Naive thymus-derived CD4-positive, alpha-beta T cell (primary cell): ENCODE measurements at places on chromosomes 7 and 10. TPM values are rescaled to one million over a fixed set of nuclear protein-coding genes. Genes with fewer than 3 reads are reported as not detected.

DNA sequence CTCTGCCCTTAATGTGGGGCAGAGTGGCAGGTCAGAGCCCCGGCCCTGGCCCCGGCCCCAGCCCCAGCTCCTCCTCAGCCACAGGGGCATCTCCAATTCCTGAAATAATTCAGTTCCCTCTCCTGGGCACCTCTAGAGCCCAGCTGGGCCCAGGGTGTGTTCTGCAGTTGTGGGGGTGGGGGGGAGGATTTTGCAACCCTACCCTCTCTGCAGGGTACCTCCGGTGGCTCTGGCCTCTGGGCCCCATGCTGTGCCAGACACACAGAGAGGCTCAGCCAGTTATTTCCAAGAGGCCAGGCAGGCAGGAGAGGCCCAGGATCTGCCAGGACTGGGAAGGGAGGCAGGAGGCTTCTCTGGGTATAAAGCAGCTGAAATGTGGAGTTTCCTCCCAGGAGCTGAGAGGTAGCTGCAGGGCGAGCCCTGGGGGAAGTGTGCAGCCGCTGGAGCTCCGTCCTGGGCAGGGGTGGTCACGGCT is 47.9 kb downstream of the PWWP2B start:
- DNase-seq = no peak

GRCh38 chr7:18177129-18177814 is 149.6 kb upstream of the PRPS1L1 start:
- no peak for DNase-seq

DNA sequence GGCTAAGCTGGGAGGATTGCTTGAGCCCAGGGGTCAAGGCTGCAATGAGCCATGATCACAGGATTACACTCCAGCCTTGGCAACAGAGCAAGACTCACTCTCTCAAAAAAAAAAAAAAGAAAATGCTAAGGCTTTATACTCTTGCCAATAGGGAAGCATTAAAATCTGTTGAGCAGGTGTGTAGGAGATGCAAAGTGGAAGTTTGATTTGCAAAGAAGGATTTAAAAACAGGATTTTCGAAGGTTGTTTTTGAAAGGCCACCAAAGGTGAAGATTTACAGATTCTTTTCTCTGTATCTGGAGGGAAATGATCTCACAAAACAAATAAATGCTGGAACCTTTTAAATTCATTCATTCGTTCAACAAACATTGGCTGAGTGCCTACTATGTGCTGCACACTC is 8.6 kb upstream of the PDE1C start:
- DNase-seq = no peak

DNA sequence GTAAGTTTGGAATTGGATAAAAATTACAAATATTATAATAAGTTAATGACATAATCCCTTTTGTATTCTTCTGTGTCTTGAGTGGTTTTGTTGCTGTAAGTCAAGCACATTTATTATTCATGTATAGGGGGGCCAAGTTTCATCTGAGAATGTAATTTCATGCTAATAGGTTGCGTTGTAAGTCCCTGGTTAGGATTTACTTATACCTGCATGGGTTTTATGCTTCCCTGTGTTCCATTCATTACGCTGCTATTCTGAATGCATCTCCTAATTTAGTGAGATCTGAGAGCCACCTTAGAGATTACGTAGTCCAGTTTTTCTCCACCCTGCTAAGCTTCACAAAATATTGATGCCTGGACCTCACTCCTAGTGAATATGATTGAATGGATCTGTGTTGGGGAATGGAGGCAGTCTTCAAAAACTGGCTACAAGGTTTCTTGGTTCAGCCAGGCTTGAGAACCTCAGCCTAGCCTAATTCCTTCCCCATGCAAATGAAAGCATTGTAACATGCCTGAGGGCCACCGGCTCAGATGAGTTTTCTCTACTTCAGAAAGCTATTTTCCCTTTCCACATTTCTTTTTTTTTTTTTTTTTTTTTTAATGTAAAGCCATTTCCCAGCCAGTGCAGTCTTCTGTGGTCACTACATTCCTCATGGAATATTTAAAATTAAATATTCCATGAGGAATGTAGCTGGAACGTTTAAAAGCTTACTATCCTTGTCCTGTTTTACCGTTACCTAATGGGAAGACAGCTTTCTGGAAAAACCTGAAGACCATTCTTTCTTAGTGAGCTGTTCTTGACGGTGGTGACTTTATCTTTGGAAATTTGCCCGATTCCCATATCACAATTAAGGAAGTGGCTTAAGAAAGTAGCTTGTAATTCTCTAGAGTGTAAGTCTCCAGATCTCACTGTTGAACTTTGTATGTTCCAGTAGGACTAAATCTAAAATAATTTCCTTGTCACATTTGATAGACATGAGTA is 16.0 kb downstream of the PAPSS2 start:
- no peak for DNase-seq

DNA sequence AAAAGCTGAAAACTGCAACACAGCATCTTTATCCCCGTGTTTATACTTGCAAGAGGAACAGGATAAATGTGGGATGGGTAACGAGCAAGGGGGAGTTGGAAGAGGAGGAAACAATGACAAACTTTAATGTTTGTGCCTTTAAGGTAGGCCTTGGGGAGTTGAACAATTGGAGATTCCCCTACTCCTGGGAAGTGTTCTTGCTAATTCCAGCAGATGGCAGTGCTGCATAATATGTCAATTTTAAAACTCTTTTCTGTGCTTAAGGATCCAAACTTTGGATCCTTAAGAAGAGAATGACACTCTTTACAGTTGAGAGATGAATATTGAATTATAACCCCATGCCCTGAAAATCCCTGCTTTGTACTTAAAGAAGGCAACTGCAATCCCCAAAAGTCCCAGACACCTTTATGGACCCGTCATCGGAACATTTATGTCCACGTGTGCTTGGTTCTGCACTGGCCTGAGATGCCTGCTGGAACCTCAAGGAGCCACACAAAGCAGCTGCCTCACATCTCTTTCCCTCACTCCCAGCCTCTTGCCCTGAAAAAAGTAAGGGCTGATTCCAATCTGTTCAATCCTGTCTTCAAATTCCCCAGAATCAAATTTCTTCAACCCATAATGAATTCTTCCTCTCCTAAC is 12.0 kb downstream of the IFIT5 start:
- DNase-seq = no peak

- DNase-seq = no peak
Measured at GRCh38 chr10:12709521-12709963, 292.0 kb downstream of the CCDC3 start.

- DNase-seq = no peak
Measured at GRCh38 chr7:30313348-30313747, 29.0 kb downstream of the ZNRF2 start.

DNA sequence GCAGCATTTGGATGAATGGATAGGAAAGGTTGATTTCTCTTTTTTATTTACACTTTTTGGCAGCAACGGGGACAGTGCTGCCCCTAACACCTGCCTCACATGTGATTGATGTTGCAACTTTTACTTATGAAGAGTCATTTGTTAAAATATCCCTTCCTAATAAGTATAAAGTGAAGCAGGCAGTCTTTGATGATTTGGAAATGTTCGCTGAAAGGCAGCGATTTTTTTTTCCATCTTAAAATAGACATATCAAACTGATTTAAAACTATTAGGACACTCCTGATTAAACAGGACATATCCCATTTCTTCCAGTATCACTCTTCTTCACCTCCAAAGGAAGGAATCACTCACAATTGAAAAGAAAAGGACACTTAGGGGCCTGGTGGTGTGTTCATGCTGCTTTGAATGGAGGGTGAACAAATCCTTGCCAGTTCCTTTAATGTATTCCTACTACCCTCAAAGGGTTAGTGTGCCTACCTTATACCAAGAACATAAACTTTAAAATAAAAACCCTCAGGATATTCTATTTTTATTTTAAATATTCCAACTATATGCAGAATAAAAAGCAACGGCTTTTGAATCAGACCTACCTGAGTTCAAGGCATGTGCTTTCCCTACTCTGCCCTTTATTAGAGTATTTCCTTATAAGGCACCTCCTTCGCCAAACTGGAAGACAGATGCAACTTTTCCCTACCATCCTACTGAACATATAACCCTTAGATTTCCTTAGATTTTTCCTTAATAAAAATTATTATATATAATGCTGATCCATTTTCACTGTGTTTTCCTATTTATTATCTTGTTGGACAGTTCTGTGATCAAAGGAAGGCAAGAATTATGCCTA is 1.1 kb downstream of the ADK start:
- DNase-seq = no peak

DNA sequence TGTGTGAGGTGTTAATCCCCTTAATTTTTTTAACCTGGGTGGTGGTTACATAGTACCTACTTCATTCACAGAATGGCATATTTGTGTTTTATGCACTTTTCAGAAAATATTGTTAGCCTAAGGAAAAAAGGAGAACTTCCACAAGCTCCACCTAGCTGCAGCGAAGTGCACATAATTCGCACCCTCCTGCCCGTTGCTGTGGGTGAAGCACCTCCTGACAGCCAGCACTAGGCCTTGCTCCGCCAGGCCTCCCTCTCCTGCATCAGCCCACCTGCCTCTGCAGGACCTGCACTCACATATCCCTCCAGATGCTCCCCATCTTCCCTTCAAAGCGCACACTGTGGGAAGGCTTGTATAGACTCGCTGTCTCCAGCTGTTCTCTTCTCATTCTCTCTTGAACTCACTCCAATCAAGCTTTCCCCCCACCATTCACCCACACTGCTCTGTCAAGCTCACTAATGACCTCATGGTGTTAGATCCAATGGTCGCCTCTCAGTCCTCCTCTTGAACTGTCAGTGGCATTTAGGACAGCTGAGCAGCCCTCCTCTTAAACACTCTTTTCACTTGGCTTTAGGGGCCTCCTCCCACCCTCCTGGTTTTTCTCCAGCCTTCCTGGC is 20.7 kb upstream of the GRID1 start:
- DNase-seq = no peak

DNA sequence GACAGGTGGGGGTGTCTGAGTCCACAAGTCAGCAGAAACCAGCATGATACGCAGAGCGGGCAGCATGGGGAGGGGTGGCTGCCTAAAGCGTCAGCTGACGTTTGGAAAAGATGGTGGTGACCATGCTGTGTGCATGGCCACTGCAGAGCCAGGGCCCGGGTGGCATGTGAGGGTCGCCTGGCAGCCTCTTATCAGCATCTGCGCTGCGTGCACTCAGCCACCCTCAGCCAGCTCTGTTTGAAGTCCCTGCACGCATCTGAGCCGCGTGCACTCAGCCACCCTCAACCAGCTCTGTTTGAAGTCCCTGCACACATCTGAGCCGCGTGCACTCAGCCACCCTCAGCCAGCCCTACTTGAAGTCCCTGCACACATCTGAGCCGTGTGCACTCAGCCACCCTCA is 61.5 kb downstream of the WDR37 start:
- DNase-seq = peak; percentile 12

DNA sequence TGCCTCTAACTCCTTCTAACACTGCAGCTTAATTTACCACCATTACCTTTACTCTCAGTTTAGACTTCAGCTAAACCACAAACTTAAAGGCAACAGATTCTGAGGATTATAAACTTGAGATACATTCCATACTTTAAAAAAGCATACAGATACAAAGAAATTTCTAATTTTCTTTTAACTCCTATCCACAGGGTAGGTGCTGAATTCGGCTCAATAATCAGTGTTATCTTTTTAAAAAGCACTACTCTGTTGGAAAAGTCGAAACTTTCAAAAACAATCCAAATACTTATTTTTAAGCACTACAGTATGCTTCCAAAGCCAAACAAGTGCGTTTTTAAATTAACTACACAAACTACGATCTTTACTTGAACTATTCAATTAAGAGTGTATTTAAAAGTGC is 1.0 kb downstream of the SMNDC1 start:
- no peak for DNase-seq

DNA sequence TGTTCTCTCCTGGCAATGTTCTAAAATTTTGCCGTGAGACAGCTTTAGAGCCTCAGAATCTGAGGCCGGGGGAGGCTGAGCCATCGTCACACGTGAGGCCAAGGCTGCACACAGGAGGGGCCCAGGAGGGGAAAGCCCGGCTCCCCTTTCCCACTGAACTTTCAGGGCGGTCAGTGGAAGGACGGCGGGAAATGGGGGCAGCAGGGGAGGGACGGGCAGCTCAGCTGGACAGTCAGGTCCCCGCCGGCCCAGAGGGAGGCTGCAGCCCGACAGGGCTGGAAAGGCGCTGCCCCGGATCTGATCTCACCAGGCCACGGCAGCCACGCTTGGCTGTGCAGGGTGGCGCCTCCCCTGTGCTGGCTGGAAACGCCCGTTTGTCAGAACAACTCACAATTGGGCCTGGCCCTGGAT is 43.3 kb upstream of the ADGRA1 start:
- no peak for DNase-seq

The BAMBI gene
- not detected for total RNA-seq

The GRK5 gene
- total RNA-seq = 34.2 TPM

The RPEL1 gene
- total RNA-seq = not detected

The GIMAP8 gene
- total RNA-seq = 52.5 and 53.3 TPM in 2 replicates

The PDK4 gene
- 0.62 TPM for total RNA-seq
